ENCODE measurements at places on chromosomes 4 and X.

GRCh38 chr4:25970226-25970675 is 56.2 kb downstream of the SMIM20 start:
- DNase-seq: no peak

- DNase-seq: no peak
Observed at GRCh38 chrX:23935106-23935505, 27.3 kb downstream of the CXorf58 start.

GRCh38 chrX:66684196-66684595 is 45.3 kb upstream of the EDA2R start:
- no peak for DNase-seq

- no peak for DNase-seq
Observed at GRCh38 chr4:71441186-71442169, 102.7 kb downstream of the SLC4A4 start.

- no peak for DNase-seq
Observed at GRCh38 chr4:181582595-181582994, 660.6 kb upstream of the TENM3 start.

DNA sequence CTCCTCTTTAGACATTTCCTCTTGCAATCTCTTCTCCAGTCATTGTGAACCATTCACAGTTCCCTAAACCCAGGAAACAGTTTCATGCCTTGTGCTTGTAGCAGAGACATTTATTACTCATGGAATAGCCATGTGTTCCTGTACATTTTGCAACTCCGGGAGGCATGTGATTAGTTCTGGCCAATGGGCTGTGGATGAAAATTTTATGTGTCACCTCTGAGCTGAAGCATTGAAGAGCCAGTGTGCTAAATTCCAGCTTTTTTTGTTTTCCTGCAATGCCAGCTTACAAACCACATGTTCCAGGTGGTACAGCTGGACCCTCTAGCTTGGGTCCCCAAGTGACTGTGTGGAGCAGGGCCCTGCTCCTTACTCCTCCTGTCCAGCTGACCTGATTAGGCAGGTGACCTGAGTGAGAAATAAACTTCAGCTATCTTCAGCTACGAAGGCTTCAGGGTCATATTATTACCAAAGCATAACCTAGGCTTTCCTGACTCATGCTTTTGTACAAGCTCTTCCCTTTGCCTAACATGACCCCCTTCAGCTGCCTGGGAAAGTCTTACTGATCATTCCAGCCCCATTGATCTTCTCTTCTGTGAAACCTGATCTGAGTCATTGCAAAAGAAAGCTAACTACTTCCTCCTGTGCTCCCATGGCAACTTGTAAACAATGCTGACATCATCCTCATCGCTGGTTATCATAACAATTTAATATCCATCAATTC is 200.4 kb downstream of the PTTG2 start:
- DNase-seq: no peak

GRCh38 chr4:147948336-147948735 is 216.4 kb downstream of the ARHGAP10 start:
- no peak for DNase-seq

GRCh38 chrX:153539171-153539978 is 21.9 kb downstream of the ATP2B3 start:
- peak; percentile 27 for DNase-seq

- no peak for DNase-seq
Observed at GRCh38 chrX:108438110-108438623, at the start of gene COL4A6. COL4A6 (minus strand) TSS chrX:108438422; CDS start chrX:108438196, 226 bp downstream.

GRCh38 chr4:72377491-72378194 is 191.4 kb downstream of the ADAMTS3 start:
- DNase-seq: no peak

DNA sequence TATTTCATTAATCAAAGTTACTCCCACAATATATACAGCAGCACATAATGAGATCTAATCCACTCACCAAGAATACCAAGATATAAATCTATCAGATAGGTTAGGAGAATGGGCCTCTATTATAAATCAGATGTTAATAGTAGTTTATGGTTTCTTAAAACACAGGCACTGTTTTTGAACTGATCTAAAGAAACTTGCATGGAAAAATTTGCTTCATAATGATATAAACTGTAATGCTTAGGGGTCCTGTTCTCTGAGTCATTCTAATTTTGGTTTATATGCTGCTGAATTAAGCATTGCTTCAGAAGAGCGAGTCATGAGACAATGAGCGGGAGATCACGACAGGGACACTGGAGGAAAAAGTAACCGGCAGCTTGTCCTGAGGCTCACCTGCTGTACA is 113.3 kb upstream of the OTUD4 start:
- no peak for DNase-seq

- DNase-seq: no peak
Observed at GRCh38 chr4:162705130-162705803, 461.4 kb downstream of the NAF1 start.

DNA sequence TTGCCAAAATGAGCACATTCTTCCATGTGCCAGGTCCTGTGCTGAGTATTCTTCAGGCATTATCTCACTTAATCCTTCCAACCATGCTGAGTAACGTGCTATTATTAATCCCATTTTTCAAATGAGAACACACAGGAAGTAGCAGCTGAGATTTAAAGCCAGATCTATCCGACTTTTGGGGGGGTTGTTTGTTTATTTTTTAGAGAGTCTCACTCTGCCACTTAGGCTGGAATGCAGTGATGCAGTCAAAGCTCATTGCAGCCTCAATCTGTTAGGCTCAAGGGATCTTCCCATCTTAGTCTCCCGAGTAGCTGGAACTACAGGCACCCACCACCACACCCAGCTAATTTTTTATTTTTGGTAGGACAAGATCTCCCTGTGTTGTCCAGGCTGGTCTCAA is 55.5 kb upstream of the TRIM2 start:
- DNase-seq: no peak

DNA sequence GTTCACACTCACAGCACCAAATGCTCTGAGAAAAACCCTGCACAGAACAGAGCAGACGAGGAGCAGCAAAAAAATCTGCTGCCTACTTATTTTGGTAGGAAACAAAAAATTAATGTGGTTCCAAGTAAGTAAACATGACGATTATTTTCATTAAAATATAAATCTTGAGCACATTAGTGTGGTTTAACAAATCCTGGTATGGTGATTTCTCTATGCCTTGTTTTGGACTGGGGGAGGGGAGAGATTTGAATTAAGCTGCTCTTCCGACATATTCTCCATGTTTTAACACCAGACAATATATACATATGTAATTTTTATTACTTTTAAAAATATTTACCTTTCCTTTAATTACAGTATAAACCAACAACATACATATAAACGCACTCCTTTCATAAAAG is 1.8 kb downstream of the CAMK2D start:
- no peak for DNase-seq

DNA sequence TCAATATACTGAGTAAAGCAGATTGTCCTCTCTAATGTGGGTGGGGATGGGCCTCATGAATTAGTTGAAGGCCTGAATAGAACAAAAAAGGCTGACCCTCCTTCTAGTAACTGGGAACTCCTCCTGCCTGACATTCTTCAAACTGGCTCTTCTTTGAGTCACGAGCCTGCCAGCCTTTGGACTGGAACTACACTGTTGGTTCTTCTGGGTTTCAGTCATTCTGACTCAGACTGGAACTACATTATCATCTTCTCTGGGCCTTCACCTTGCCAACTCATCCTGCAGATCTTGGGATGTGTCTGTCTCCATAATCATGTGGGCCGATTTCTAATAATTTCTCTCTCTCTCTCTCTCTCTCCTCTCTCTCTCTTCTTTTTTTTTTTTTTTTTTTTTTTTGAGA is 26.9 kb upstream of the CT47C1 start:
- DNase-seq: no peak

DNA sequence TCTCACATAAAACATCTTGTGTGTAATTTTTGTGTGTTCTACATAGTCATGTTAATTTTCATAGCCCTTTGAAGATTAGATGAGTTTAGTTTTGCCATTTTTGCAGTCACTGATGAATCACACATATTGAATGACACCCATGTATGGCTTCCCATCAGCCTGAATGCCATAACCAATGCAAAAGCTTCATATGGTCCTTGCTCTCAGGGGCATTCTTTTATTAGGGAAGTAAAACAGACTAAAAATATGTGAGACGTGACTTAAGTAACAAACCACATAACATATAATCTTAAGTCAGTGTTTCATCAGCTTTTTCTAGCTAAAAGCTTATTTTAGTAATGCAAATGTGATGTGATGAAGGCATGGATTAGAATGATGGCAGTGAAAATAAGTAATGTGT is 8.2 kb downstream of the SLC25A4 start:
- no peak for DNase-seq

GRCh38 chrX:14164828-14165227 is 135.1 kb upstream of the GEMIN8 start:
- no peak for DNase-seq

DNA sequence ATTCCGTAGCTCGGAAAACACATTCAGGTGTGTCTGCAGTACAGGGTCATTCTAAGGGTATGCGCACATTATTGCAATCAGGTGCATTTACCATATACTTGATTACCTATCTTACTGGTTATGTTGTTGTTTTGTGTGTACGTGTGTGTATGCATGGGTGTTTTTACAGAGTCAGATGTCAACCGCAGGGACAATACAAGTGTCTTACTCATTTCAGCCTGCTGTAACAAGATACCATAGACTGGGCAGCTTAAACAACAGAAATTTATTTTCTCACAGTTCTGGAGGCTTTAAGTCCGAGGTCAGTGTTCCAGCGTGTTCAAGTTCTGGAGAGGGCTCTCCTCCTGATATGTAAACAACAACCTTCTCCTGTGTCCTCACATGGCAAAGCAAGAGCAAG is 316.7 kb downstream of the DMD start:
- no peak for DNase-seq

DNA sequence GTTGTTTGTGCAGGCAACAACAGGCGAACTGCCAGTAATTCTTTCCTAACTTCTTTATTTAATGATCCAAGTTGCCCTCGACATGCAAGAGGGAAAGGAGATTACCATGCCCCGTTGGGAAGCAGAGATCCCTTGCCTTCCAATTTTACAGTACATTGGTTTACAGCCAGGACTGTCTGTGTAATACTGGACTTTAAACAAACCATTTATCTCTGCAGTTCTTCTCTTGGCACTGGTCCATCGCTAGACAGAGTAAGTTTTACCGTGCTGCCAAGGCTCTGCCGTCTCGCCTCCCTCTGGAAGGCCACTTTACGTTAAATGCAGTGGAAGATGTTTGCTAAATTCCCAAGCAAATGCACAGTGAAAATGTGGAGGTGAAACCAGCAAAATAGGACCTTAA is 660.3 kb upstream of the PRKX start:
- no peak for DNase-seq

GRCh38 chrX:107204068-107204605 is 2.1 kb downstream of the NUP62CL start:
- DNase-seq: no peak

GRCh38 chrX:115388879-115389278 is 99.4 kb downstream of the LUZP4 start:
- DNase-seq: no peak

DNA sequence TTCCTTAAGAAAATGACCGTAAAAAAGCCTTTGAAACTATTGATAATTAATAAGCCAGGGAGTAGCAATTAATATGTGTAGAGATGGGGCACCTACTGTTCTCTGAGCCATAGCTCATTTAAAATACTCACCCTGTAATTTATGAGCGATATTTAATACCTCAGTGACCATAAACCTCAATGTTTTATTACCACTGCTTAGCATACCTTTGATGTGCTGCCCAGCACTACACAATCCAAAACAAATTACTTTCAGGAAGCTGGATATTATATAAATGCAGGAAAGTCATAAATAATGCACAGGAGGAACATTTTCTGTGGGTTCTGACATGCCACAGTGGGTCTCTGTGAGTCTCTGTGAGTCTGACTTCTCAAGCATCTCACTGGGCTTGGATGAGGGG is 166.1 kb upstream of the RPL34 start:
- DNase-seq: no peak

DNA sequence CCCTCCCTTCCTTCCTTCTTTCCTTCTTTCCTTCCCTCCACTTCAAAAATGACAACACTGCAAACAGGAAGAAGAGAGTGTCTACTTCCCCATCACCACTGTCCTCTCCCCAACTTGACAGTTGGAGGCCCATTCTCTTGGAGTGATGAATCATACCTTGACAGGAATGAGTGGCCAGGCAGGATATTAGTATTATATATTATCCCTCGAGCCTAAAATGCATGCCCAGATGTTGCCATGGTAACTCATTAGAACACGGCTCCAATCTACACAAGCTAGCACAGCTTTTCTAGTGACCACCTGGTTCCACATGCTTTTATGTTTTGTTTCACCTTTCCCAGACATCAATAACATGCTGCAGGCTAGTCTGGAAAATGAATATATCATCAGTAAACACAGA is 71.3 kb upstream of the LHFPL1 start:
- no peak for DNase-seq

DNA sequence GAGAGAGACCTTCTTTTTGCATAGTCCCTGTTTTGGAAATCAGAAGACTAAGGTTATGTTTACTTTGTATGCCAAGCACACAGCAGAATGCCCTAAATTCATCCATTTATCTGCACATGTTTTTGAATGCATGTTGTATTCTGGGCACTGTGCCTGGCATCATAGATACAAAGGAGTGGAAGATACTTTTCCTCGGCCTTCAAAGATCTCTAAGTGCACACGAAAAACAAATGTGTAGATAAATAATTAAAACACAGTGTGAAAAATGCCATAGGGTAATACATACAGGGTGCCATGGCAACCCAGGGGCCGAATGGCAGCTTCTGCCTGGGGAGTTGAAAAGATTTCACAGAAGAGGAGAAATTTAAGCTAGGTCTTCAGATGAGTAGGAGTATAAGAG is 390.6 kb upstream of the ATOH1 start:
- no peak for DNase-seq

GRCh38 chr4:48033825-48034413 is 17.3 kb downstream of the NIPAL1 start:
- no peak for DNase-seq

DNA sequence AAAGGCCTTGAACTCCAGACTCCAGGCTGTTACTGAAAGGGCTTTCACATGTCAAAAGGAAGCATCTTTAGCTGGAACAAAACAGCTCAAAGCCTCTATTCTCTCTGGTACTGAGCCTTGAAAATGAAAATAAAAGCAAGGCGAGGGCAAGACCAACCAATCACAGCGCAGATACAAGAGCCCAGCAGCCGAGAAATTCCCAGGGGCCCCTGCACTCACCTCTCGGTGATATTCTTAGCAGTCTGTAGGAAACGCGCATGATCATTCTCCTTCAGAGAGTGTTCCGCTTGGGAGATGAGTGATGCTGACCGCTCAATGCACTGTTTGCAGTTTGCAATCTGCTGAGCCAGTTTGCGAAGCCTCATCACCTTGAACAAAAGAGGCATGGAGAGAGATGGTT is 138.1 kb downstream of the MID1 start:
- DNase-seq: no peak

- no peak for DNase-seq
Observed at GRCh38 chrX:79138658-79139241, 5.7 kb upstream of the GPR174 start.

- DNase-seq: no peak
Observed at GRCh38 chr4:90727938-90728337, 600.7 kb downstream of the CCSER1 start.
